Natural killer cell (primary cell): ENCODE measurements at places on chromosomes 2 and 18. TPM values are rescaled to one million over a fixed set of nuclear protein-coding genes. Genes with fewer than 3 reads are reported as not detected.

Gene PLEKHA3
- total RNA-seq: 22.6 TPM

DNA sequence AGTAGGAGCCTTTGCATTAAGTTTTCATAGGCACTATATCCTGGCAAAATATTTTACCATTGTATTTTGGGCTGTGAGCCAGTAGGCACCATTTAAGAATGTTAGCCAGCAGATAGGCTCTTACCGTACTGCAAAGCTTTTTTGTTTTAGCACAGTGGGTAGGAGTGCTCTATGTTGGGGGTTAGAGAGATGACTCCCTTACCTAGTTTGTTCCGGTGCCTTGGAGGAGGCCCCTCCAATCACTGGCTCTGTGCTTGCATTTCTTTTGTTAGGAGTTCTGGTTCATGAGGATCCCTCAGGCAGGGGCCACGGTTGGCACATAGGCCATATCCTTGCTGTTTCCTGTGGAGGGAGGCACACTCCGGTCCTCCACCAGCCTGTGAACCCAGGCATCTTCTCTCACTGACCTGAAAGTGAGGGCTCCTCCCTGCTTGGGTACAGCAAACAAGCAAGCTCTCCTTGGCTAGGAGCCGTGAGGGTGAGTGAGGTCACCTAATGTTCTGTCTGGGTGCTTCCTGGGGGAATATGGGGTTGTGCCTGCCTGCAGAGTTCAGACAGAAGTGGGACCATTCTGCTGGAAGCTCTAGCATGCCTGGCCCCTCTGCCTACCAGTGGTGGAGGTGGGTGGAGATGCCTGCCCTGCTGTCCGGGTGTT lies 29.8 kb downstream of the LTBP1 start:
- H3K4me3 ChIP-seq: no peak overlapping the region
- H3K36me3 ChIP-seq: no peaks in the 10 kb centered on the region
- no peak overlapping the region for H3K27ac ChIP-seq
- no peak for DNase-seq

GRCh38 chr2:27912512-27912911 lies 22.0 kb downstream of the BABAM2 start:
- H3K36me3 ChIP-seq: peaks cover 2% of the 10 kb centered on the region
- H3K4me1 ChIP-seq: no peaks in the 10 kb centered on the region
- no peak overlapping the region for H3K27ac ChIP-seq
- no peak overlapping the region for H3K4me3 ChIP-seq
- no peak for DNase-seq

DNA sequence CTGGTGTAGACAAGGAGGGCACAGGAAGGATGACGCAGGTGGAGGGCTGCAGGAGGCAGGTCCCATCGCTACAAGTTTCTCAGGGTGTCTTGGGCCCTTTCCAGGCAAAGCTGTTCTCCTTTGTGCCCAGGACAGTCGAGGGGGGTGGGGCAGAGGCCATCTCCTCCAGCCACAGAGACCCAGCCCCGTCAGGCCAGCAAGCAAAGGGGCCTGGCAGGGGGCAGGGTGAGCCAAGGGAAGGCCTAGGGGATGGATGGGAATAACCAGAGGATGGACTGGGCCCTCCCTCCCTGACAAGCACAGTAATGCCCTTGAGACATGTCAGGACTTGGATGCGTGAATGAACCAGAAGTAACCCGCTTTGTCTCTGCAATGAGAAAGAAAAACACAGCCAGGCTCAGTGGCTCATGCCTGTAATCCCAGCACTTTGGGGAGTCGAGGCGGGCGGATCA lies 6.3 kb downstream of the TCF23 start:
- H3K27ac ChIP-seq: no peak overlapping the region
- no peaks in the 10 kb centered on the region for H3K27me3 ChIP-seq
- DNase-seq: no peak
- H3K36me3 ChIP-seq: no peaks in the 10 kb centered on the region
- H3K4me3 ChIP-seq: no peak overlapping the region
- H3K4me1 ChIP-seq: no peaks in the 10 kb centered on the region

- H3K27ac ChIP-seq: no peak overlapping the region
- H3K27me3 ChIP-seq: no peaks in the 10 kb centered on the region
- no peaks in the 10 kb centered on the region for H3K36me3 ChIP-seq
- H3K4me1 ChIP-seq: no peaks in the 10 kb centered on the region
- no peak overlapping the region for H3K4me3 ChIP-seq
Observed at GRCh38 chr2:14778015-14778414, 145.5 kb downstream of the LRATD1 start.

- peaks cover 16% of the 10 kb centered on the region for H3K4me1 ChIP-seq
- H3K27ac ChIP-seq: no peak overlapping the region
- no peak overlapping the region for H3K4me3 ChIP-seq
- H3K36me3 ChIP-seq: no peaks in the 10 kb centered on the region
- H3K27me3 ChIP-seq: peaks cover 23% of the 10 kb centered on the region
Observed at GRCh38 chr18:79798346-79798998, 734 bp downstream of the KCNG2 start.

DNA sequence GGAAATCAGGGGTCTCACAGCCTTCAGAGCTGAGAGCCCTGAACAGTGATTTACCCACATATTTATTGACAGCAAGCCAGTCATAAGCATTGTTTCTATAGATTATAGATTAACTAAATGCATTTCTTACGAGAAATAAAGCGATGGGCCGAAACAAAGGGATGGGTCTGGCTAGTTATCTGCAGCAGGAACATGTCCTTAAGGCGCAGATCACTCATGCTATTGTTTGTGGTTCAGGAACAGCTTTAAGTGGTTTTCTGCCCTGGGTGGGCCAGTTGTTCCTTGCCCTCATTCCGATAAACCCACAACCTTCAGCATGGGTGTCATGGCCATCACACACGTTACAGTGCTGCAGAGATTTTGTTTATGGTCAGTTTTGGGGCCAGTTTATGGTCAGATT lies 36.4 kb downstream of the TANC1 start:
- no peaks in the 10 kb centered on the region for H3K36me3 ChIP-seq
- no peaks in the 10 kb centered on the region for H3K4me1 ChIP-seq
- no peak for DNase-seq
- no peaks in the 10 kb centered on the region for H3K27me3 ChIP-seq

- no peak overlapping the region for H3K27ac ChIP-seq
- H3K27me3 ChIP-seq: peaks cover 20% of the 10 kb centered on the region
- DNase-seq: no peak
Observed at GRCh38 chr2:120737340-120738101, 1.9 kb downstream of the GLI2 start.
